ENCODE measurements at places on chromosomes 2 and 18.

- no peak for DNase-seq
Measured at GRCh38 chr2:177460973-177461585, 68.5 kb downstream of the AGPS start.

GRCh38 chr2:209426432-209426831 is 2.6 kb downstream of the MAP2 start:
- DNase-seq, result peak; percentile 84

DNA sequence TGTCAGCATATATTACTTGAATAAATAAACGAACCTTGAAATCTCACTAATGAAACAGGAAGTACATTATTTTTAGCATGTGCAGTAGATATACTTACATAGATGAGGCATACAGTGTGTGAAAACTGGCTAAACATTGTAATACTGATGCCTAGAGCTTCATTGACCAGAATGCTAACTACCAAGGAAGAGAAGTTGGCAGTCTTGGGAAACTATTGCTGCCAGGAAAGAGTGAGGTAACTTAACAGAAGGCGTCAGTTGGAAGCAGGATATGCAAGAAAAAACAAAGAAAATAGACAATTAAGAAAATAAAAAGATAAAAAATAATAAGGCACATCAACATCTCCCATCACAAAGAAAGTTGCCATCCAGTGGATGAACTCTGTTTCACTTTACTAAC is 963.0 kb downstream of the TDRD15 start:
- DNase-seq, result no peak

- no peak for DNase-seq
Measured at GRCh38 chr18:37385846-37386778, 179.5 kb downstream of the CELF4 start.

DNA sequence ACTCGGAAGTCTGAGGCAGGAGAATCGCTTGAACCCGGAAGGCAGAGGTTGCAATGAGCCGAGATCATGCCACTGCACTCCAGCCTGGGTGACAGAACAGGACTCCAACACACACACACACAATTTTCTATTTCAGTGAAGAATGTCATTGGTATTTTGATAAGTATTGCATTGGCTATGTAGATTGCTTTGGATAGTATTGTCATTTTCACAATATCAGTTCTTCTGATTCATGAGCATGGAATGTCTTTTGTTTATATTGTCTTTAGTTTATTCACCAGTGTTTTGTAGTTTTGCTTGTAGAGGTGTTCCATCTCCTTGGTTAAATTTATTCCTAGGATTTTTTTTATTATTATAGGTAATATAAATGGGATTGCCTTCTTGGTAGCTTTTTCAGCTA is 693.4 kb upstream of the SYT4 start:
- DNase-seq, result no peak

DNA sequence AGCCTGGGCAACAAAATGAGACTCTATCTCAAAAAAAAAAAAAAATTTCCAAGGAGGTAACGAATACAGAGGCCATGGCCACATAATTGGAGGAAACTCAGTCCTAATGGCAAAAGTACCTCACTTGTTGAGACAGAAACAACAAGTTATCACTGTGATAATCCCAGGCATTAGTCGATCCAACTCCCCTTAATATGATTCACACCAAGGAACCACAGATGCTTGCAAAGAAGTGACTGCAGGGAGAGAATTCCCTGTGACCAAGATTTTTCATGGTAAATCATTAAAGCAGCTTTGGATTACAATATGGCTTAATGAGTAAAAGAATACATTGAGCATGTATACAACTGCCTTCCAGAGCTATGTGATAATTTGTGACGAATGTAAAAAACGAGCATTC is 80.4 kb upstream of the RNU4ATAC start:
- DNase-seq, result no peak

- no peak for DNase-seq
Measured at GRCh38 chr18:36650906-36651305, 177.9 kb downstream of the TPGS2 start.
